ENCODE measurements at places on chromosomes 13 and 19.

- no peak for DNase-seq
Measured at GRCh38 chr19:42488783-42489521, 39.3 kb downstream of the CEACAM1 start.

DNA sequence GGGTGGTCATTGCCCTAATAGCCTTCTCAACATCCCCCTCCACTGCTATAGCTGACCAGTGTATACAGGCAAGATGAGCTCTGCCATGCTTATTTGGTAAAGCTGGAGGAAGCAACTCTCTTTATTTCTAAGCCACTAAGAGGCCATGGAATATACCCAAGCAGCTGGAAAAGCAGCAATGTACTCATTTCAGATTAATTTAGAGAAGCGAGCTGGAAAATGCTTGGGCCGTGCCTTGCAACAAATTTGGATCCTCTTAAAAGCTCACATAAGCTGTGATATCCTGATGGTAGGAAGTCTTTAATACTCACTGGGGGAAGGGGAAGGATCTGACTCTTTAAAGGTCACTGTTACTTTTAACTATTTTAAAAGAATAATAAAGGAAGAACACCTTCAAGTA is 77.8 kb downstream of the TEX26 start:
- DNase-seq: no peak

DNA sequence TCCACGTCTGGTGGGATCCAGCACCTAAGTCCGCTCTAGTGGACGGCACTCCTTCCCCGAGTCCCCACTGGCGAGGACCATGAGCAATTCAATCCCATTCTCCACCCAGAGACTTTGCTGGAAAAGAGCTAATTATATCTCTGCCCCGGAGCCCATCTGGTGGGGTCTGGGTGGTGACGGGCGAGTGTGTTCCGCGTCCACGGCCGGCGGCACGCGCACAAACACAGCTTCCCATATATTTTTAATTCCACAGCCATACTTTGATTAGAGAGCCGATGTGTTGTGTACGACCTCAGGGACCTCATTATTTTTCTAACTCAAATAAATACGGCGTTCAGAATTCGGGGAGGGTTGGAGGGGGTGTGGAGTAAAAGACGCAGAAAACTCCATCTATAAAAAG is 64.1 kb upstream of the ADGRE5 start:
- no peak for DNase-seq

- DNase-seq: no peak
Measured at GRCh38 chr13:101942038-101942437, 459.8 kb downstream of the FGF14 start.

GRCh38 chr19:18519962-18520847 is 1.7 kb downstream of the ELL start:
- DNase-seq: no peak

GRCh38 chr19:8085598-8086408 is 33.2 kb downstream of the CCL25 start:
- DNase-seq: no peak

DNA sequence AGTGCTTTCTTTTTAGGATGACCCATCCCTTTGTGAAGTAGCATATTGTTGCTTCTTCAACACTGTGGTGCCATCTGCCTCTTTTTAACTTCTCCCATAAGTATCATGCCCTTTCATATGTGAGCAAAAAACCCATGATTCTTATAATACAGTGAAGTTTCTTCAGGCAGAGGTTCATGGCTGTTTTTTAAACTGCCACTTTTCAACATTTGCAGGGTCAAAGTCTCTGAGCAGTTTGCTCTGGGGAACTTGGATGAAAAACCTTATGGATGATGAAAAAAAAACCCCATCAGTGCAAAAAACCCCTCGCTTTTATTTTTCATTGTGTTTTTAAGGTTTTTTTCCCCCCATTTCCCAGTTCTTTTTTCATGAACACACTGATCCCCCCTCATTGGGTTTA is 158.5 kb downstream of the LMO7 start:
- no peak for DNase-seq

DNA sequence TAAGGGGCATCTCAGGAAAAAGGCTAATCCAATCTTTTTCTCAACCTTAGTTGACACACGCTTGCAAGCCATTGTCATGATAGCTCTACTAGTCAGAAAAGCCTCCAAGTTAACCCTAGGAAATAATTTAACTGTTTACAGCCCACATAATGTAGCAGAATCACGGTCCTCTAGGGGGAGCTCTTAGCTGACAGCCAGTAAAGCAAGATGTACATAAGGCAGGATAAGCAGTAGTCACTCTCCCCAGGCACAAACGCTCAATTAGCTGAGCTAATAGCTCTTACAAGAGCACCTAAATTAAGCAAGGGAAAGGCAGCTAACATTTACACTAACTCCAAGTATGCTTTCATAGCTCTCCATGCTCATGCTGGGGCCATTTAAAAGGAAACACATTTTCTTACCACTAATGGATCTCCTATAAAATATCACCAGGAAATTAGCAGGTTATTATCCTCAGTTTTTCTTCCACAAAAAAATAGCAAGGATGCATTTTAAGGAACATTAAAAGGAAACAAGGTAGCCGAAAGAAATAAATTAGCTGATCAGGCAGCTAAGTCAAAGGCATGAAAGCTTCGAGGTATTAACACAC is 33.7 kb upstream of the ZSCAN5A start:
- no peak for DNase-seq

GRCh38 chr13:33022986-33023385 is 6.8 kb downstream of the KL start:
- no peak for DNase-seq
